ENCODE measurements at places on chromosomes 7 and 10.

GRCh38 chr7:31304446-31304845, 36.1 kb downstream of the NEUROD6 start:
- DNase-seq = no peak

- DNase-seq = no peak
These were observed 254.1 kb downstream of the ADARB2 start for GRCh38 chr10:1483246-1483645.

GRCh38 chr7:41085244-41085643, 617.6 kb downstream of the INHBA start:
- DNase-seq = no peak

- no peak for DNase-seq
These were observed 150.2 kb downstream of the REEP3 start for GRCh38 chr10:63671317-63671937.

DNA sequence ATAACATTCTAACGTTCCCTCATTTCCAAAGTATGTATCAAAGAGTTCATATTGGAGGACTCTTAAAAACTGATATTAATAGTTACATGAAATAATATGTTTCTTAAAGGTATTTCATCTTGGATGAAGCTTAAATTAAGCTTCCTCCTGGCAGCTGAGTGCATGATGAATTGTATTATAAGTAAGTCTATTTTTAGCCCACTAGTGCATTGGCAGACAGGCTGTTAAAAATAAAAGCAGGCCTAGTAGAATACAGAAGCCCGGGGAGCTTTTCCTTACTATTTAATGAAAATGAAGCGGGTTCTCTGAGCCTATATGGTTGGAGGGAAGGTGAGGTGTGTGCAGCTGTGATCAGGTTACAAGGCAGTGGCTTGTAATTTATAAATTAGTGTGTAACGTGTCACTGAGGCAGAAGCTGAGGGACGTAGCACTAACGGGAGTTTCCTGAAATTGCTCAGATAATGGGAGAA, 130.7 kb upstream of the KMT2E start:
- DNase-seq = no peak
